Fibroblast of skin of left biceps (primary cell): ENCODE measurements at places on chromosomes 2 and 18.

DNA sequence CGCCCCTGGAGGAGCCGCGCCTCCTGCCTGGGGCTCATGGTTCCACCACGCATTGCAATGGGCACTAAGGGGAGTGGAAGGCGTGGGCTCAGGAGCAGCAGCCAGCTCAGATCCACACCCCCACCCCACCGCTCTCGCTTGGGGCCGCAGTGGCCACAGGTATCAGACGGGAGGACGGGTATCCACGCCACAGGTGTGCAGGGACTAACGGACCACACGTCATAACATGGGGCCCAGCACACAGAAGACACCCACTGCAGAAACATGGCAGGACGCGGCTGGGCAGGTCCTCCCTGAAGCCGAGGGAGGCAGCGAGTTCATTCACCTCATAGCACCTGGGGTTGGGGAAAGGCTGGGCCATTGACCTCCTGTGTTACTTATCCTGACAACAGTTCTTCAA lies 13.0 kb downstream of the HDAC4 start:
- DNase-seq, result no peak

GRCh38 chr2:208072250-208072892 lies 47.0 kb upstream of the PLEKHM3 start:
- no peak for DNase-seq

DNA sequence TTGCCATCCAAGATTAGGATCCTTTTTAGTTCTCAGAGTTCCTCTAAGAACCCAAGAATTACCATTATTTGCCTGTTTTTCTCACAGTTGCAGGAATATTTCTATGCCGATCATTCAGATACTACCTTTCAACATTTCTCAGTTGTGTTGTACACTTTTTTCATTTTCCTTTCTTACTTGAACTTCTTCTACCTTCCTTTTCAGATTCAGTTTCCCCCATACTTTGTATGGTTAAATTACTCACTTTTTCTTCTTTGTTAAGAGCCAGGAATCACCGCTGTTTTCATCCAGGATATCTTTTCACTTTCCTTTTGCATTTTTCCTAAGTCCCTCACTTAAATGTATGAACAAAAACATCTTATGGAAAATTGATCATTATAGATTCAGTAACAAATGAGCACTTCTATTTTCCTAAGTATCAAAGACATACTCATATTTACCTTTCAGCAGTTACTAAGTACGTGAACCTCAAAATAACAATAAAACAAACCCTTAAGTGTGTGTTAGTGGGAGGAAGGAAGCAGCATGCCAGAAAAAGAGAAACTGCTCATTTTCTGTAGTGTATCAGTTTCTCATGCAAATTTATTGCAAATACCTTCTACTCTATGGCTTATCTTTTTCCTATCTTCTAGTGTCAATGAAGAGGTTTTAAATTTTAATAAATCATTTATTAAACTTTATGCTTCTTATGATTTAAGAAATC lies 64.3 kb upstream of the STAT1 start:
- no peak for DNase-seq

- no peak for DNase-seq
These were observed 91.0 kb downstream of the ICA1L start for GRCh38 chr2:202780514-202781021.

DNA sequence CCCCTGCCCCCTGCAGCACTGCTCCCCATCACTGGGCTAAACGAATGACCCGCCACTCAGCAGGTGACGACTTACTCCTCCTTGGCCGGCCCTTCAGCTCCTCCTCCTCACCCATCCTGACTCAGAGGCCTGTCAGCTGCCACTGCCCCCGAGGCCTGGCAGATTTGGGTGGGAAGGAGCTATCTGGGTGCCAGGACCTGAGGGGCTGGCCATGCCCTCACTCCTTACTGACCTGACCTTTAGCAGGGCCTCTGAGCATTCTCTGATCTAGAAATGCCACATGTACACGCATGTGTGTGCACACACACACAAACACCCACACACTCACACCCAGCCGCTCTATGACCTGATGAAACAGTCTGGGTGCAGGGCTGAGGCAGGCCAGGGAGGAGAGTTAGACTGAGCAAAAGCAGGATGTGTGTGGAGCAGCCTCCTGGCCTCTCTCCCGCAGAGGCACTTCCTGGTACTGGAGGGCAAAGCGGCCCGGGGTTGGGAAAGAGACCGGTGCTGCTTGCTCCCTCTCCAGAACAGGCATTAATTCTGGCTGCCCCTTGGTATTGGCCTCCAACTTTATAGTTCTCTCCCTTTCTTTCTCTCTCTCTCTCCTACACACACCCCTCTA lies 68.0 kb downstream of the ZFP36L2 start:
- DNase-seq, result no peak

GRCh38 chr2:202278036-202278760 lies 12.6 kb downstream of the NOP58 start:
- no peak for DNase-seq

GRCh38 chr18:69871363-69871762 lies 76.3 kb downstream of the CD226 start:
- no peak for DNase-seq

DNA sequence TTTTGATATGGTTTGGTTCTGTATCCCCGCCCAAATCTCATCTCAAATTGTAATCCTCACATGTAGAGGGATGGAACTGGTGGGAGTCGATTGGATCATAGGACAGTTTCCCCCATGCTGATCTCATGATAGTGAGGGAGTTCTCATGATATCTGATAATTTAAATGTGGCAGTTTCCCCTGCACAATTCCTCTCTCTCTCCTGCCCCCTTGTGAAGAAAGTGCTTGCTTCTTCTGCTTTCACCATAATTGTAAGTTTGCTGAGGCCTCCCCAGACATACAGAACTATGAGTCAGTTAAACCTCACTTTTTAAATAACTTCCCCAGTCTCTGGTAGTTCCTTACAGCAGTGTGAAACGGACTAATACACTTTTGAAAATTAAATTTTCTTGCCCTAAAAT lies 12.3 kb upstream of the KCNJ3 start:
- DNase-seq, result no peak

GRCh38 chr18:63890237-63890949 lies 2.9 kb downstream of the SERPINB2 start:
- DNase-seq, result no peak

DNA sequence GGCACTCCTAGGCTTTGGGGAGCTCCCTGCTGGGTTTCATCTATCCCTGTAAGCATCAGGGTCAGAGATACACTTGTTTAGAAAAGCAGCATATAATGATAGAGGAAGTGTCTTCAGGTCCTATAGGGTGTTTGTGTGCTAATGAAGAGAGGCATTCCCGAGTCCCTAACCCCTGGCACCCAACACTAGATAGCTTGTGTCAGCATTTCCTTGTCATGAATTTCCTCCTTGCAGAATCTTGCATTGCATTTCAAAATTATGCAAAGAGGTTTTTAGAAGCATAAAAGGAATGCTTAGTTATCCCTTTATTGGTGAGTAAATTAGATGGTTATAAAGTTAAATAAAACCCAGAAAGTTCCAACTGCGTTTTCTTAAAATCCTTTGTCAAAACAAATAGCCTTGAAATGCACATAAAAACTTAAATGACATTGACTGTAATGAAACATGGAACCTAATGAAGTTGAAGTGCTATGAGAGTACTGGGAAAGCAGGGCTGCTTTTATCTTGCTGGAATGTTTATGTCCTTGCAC lies 63.7 kb upstream of the LHCGR start:
- DNase-seq, result no peak

GRCh38 chr2:40394597-40394996 lies 57.3 kb downstream of the SLC8A1 start:
- DNase-seq, result no peak

GRCh38 chr2:60852282-60852860 lies 29.0 kb upstream of the REL start:
- DNase-seq, result no peak

DNA sequence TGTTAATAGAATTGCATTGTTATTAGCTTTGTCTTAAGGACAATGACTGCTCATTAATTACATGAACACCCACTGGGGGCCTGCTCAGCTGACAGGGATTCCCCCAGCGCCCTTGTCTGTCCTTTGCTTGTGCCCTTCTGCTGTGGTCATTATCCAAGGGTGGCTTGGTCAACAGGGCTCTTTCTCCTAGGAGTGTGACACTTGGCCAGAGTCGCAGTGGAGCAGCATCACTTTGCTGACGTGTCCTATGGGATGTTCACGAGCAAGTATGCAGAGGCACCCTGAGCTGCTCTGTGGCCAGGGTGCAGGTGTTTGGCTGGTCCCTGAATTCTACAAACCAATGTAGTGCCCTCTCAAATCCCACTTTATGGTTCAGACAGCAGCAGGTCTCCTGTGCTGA lies 46.0 kb downstream of the PTGR3 start:
- no peak for DNase-seq
